ENCODE measurements at places on chromosomes 1 and 21. TPM values are rescaled to one million over a fixed set of nuclear protein-coding genes. Genes with fewer than 3 reads are reported as not detected.

The NBPF4 gene
- not detected for total RNA-seq

The AADACL4 gene
- not detected for total RNA-seq

The PLA2G2A gene
- 996 TPM for total RNA-seq

The FCMR gene
- total RNA-seq = 2.7 TPM

The GPR3 gene
- total RNA-seq = 0.82 TPM

The PTGFR gene
- 0.34 TPM for total RNA-seq

The TAS1R3 gene
- 0.41 TPM for total RNA-seq
